ENCODE measurements at places on chromosomes 16 and 17.

DNA sequence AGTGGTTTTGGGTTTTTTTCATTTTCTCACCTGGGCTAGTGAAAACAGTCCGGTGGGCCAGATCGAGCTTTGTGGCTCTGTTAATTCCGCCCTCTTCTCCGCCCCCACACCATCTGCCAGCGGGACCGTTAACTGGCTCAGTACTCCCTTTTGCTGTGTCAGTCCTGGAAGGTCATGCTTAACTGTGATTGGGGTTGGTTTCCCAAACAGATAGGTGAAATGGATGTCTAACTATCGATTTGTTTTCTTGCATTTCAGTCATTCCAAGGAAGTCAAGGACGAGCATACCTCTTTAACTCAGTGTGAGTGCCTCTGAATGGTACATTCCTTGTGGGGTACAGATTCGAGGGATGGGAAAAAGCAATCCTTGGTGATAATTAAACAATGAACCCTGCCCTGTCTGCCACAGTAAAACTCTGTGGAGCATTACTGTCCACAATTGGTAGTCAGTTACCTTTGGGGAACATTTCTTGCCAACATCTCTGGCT is 56.7 kb downstream of the YPEL2 start:
- DNase-seq, result no peak

GRCh38 chr17:65867014-65867413 is 305.6 kb upstream of the AXIN2 start:
- no peak for DNase-seq

GRCh38 chr17:72609501-72609900 is 483.0 kb downstream of the SLC39A11 start:
- peak; percentile 86 for DNase-seq

- DNase-seq, result no peak
Measured at GRCh38 chr16:9555051-9555450, 463.6 kb downstream of the HAPSTR1 start.

DNA sequence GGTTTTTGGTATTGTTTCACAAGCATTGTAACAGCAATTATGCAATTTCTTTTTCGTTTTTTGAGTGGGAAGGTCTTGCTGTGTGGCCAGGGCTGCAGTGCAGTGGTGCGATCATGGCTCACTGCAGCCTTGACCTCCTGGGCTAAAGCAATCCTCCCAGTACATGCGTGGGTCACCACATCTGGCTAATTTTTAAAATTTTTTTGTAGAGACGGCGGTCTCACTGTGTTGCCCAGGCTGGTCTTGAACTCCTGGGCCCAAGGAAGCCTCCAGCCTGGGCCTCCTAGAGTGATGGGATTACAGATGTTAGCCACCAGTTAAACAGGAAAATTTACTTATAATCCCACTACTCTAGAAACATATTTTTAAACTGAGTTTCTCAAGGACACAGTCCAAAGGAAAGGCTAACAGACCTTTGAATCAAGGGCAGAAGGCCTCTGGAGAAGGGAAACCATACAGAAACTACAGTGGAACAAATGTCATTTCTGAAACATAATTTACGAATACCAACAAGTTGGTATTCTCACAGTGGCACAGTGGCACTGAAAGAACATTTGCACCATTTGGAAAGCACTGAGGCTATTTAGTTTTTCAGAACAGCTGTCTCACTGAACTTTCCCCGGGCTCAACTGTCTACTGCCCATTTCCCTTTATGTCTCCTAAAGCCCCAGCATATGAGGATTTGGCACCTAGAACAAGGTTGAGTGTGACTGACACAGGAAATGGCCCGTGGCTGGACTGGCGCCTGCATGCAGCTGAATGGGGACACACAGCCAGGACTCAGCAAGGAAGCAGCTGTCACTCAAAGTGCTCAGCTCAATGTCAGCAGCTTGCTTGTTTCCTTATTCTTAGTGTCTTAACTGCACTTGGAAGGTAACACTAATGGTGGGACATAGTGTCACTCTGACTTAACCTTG is 2.8 kb upstream of the PRKAR1A start:
- no peak for DNase-seq

DNA sequence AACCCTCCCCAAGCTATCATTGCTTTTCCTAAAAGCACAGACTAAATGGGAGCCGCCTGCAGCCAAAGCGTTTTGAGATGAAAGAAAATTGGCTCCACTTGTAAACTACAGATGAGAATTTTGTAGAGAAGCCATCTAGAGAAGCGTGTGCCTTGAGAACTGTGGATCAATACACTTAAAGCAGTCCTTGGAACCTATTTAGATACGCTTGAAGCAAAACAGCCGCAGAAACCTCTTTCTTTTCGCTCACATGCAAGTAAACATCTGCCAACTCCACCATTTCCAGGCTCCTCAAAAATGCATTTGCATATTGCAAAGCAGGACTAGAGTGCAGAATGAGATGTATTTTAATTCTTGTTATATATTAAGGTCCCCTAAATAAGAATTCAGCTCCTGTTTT is 13.1 kb downstream of the KIAA0513 start:
- DNase-seq, result no peak

GRCh38 chr17:76410328-76410965 is 26.0 kb downstream of the SPHK1 start:
- DNase-seq, result no peak

- DNase-seq, result peak; percentile 28
Measured at GRCh38 chr17:6823011-6823442, 8.5 kb downstream of the TEKT1 start.

DNA sequence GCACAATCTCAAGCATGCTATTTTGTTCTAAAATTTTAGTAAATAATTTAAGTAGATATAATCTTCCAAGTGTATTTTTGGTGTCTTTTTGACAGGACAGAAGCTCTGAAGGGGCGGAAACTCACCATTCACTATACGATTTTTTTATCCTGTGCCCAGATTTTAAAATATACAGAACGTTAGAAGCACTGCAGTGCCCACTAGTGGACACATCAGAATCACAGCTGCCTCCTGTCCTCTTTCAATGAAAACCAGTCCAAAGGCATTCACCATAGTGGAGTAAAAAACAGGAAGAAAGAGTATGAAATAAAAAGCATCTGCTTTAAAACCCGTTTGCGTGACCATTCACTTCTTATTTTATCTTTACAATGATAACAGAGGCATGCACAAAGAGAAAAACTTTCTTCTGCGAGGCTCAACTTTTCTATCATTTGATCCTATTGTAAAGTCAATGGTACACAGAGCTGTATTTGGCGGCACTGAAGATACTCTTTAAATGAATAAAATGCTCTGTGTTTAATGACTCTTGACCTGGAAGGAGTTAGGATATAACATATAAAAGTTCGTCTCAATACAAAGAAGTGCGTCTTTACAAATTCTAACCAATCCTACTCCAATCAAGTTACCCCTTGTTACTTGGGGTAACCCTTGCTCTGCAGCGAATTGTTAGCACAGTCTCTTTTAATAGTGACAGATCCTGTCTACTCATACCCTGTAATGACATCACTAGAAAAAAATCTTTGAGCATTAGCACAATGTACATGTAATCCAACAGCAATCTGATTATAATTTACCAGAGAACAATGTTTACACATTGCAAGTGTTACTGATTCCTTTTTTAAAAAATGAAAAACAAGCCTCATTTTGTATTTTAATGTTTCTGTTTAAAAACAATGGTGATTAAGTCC is 339.8 kb upstream of the PSMD7 start:
- DNase-seq, result peak; percentile 56

DNA sequence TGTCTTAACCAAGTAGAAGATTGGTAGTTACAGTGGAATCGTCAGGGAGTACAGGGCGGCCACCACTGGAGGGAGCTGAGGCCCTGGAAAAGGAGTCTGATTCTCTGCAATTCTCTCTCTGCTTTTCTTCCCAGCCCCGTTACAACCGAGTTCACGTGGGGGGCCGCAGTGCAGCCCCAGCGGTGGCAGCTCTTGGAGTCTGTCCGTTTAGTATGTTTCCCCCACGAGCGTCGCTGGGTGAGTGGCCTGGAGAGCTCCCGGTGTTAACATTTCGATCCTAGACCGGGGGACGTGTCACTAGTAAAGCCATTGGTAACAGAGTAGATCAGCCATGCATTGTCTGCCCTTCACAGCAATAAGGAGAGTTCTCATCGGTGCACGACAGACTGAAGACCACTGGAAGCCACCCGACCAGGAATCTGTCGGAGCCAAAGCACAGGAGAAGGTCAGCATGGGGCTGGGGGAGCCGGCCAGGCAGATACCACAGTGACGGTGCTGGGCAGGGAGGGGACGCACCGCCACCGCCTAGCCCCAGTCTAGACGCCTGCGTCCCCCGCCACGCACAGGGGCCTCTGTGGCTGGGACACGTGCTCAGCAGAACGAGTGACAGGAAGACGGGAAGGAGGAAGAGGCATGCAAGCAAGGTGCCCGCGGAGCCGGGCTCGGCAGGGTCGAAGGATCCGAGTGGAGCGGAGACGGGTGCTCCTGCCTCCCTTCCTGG is 15.7 kb downstream of the SLC16A3 start:
- no peak for DNase-seq

- DNase-seq, result peak; percentile 59
Measured at GRCh38 chr16:66728117-66728787, 23.2 kb downstream of the DYNC1LI2 start.

- no peak for DNase-seq
Measured at GRCh38 chr16:70612931-70613330, 33.4 kb upstream of the IL34 start.

DNA sequence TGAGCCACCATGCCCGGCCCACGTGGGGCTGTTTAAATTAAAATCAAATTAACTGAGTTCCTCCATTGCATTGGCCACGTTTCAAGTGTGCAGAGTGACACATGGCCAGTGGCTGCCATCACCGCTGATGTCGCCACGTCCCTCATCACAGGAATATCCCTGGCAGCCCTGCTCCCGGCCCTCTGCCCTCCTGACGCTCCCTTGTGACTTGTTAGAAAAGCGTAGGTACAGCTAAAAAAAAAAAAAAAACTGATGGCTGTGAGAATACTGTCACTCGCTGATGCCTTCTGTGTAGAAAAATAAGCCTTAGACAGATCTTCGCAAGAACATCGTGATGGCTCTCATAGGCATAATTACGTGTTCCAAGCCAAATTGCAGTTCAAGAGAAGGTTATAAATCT is 21.7 kb downstream of the CARHSP1 start:
- peak; percentile 1 for DNase-seq

DNA sequence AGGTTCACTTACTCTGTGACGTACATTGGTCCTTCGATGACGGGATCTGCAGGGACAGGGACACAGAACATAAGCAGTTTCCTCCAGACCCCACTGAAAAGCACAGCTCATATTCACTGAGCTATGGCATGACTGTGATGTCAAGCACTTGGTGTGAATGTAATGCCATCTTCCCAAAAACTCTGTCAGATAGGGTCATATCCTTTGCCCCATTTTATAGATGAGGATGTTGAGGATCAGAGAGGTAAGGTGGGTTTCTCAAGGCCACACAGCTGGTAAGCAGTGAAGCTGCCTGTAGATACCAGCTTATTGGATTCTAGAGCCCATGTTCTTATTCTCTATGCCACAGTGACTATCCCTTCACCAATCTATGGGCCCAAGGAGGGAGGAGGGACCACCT is 2.5 kb downstream of the ERN2 start:
- no peak for DNase-seq

GRCh38 chr16:10519929-10520868 is 60.2 kb downstream of the EMP2 start:
- no peak for DNase-seq

DNA sequence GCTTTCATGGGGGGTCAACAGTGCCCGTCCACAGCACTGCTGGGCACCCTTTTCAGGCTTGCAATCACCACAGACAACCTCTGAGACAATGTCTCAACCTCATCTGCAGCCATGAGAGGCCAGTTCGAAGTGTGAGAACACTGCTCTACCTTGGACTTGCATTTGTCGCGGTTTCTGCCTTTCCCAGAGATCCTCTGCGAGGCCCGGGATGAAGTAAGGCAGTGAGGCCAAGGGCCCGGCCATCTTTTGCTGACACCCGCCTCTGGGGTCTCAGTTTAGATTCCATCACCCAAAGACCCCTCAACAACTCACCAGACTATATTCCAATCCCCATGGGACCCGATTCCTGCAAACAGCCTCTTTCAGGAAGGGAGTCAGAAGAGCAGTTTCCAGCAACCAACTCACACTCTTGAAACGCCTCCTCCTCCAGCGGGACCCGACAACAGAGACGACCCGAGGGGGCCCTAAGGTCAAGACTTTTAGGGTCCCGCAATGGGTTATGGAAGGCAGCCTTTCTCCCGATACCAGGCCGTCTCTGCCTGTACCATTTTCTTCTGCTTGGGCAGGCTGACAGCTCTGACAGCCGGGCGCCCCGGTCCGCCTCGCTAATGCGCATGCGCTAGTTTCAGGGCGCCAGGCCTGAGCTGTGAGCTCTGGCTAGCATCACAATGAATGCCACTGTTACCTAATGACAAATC is 576.0 kb downstream of the KCNJ18 start:
- DNase-seq, result no peak

- DNase-seq, result no peak
Measured at GRCh38 chr16:51455398-51455797, 304.3 kb upstream of the SALL1 start.

DNA sequence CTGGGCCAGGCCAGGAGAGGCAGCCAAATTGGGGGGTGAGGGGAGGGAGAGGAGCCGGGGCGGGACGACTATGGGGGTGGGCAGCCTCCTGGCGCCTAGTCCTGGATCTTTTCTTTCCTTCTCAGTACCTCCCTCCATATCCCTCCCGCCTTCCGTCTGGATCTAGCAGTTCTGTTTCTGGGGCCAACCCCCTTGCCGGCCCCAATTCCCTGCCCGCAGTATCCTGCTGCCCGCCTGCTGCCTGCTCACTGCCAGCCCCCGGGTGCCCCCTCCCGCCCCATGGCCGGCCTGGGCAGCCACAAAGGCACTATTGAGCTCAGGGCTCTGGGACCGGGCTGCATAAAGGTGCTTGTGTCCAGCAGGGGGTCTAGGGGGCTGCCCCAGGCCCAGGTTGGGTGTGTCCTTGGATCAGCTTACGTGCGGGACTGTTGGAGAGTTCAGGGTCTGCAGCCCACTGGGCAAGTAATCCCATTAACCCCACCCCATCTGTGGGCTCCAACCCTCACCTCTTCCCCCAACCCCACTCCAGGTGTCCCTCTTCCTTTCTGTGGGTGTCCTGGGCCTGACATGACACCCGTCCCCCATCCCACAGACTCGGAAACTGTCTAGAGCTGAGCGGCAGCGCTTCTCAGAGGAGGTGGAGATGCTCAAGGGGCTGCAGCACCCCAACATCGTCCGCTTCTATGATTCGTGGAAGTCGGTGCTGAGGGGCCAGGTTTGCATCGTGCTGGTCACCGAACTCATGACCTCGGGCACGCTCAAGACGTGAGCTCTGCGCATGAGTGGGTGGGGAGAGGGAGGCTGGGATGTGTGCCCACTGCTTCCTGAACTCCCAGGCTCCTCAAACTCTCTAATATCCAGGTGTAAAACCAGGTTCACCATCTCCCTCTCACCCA is 2.0 kb downstream of the WNK4 start:
- DNase-seq, result no peak

- DNase-seq, result no peak
Measured at GRCh38 chr17:17381446-17382064, 78.4 kb downstream of the NT5M start.

DNA sequence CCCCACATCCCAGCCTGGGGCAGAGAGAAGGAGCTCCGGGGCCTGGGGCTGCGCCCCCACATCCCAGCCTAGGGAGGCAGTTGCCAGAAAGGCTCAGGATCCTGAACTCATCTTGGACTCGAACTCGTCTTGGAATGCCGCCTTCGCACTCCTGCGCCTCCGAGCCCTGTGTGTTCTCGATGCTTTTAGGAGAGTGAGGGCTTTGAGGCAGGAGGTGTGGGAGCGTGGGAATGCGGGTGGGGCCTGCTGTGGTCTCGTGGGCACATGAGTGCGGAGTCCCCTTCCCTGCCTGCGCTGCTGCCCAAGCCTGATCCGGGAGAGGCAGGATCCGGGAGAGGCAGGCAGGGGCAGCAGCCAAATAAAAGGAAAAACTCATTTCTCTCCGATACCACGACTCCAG is 1.2 kb downstream of the BHLHA9 start:
- DNase-seq, result no peak

- no peak for DNase-seq
Measured at GRCh38 chr17:28853295-28853694, 1.5 kb upstream of the ERAL1 start.
